AG09309 (cell line): ENCODE measurements at places on chromosomes 13 and 19.

DNA sequence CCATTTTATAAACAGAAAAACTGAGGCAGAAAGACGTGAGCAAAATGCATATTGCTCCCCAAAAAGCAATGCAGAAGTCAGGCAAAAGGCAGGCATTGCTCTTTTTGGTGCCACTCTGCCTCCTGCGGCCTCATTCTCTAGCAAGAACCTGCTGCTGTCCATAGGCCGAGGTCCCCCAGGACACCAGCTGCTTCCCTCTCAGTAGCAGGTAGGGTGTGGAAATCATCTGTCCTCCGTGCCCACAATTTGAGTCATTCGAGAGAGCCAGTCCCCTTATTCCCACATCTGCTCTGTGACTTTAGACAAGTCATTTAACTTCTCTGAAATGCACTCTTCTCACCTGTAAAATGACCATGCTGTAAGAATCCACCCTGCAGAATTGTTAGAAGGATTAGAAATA lies 50.0 kb downstream of the TNFRSF19 start:
- DNase-seq = no peak

DNA sequence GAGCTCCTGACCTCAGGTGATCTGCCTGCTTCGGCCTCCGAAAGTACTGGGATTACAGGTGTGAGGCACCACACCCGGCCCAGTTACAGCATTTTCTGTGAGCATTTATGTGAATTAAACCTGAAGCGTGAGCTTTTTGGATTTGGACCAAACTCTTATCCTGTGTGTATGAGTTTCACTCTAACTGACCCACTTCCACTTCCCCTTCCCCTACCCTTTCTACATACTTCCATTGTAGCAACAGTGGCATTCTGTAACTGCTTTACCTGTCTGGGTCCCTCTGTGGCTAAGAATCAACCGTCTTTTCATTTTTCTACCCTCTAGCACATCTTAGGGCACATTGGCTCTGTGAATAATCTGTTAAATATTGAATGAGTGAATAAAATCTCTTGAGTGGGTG lies 16.2 kb downstream of the FRY start:
- no peak for DNase-seq

GRCh38 chr19:46806656-46807055 lies 18.3 kb upstream of the SLC1A5 start:
- DNase-seq = no peak

DNA sequence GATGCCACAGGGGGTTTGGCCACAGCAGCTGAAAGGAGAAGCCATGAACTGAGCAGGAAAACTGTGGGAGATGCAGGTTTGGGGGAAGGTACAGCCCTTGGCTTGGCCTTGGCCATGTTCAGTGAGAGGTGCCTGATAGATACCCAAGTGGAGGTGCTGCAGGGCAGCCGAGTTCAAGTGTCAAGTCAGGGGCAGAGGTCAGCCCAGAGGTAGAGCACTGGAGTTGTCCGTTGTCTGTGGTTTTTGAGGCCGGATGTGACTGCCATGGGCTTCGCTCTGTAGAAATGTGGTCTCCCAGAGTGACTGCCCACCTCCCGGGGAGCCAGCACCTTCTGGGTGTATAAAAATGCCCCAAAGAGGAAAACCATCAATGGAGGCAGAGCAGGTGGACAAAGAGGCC lies 65.3 kb downstream of the DPF1 start:
- no peak for DNase-seq

- DNase-seq = no peak
Observed at GRCh38 chr19:11019262-11019661, 58.4 kb downstream of the SMARCA4 start.

GRCh38 chr13:45737571-45738017 lies 35.5 kb downstream of the CBY2 start:
- no peak for DNase-seq

- DNase-seq = no peak
Observed at GRCh38 chr19:58522709-58523108, 3.1 kb upstream of the ZBTB45 start.

GRCh38 chr13:94186470-94186869 lies 293.0 kb downstream of the DCT start:
- no peak for DNase-seq
